ENCODE measurements at places on chromosomes 7 and 10.

GRCh38 chr10:78337646-78338391 lies 304.2 kb downstream of the RPS24 start:
- DNase-seq = no peak

GRCh38 chr7:87599336-87599735 lies 1.3 kb downstream of the ABCB1 start:
- DNase-seq = peak; percentile 16

DNA sequence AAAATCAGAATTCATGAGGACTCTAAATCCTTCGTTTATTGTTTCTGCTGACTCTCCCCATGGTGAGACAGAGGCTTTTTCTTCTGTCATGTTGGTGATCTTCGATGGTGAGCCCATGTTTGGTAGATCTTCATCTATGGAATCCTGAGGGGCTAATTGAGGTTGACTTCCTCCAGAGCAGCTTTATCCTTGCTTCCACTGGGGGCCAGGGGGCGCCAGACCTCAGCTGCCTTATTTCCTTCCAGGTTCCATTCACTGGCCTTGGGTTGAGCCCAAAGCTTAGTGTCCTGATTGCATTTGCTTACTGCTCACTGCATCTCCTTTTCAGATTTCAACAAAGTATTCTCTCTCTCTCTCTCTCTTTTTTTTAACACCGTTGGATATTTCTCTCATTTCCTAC lies 80.7 kb downstream of the GCC1 start:
- DNase-seq = no peak

- DNase-seq = no peak
These were observed 41.4 kb downstream of the EPHB4 start for GRCh38 chr7:100785878-100786277.

DNA sequence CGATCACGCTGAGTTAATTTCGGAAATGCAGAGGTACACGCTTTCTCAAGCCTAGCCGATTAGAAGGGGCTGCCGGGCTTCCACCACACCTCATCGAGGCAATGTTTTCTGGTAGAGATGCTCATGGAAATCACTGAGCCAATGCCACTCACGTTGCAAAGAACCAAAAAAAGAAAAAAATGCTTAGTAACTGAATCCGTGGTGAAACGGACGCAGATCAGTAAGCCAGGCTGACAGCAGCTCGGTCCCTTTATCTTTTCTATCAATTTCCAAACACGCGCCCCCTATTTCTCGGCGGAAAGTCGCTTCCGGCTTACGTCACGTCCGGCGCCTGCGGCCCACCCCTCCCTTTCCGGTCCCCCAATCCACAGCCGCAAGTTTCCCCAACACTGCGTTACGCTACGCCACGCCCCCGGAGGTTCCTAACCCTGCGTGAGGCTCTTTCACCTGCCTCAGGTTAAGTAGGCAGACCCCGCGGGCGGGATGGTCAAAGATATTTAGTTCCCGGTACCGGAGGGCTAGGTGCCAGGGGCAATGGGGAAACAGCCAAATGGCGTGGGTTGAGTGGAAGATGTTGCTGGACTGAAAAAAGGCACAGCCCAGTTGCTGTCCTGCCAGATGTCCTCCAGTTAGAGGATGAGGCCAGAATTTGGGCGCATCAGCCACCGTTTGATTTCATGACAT lies at the start of gene NSUN6:
Gene NSUN6 (minus strand): TSS at position 264 of the 684 bp plus-strand sequence. CDS start 384 bp downstream, outside the sequence.
- peak; percentile 90 for DNase-seq

GRCh38 chr7:36522453-36523007 lies 132.9 kb downstream of the ANLN start:
- DNase-seq = no peak

DNA sequence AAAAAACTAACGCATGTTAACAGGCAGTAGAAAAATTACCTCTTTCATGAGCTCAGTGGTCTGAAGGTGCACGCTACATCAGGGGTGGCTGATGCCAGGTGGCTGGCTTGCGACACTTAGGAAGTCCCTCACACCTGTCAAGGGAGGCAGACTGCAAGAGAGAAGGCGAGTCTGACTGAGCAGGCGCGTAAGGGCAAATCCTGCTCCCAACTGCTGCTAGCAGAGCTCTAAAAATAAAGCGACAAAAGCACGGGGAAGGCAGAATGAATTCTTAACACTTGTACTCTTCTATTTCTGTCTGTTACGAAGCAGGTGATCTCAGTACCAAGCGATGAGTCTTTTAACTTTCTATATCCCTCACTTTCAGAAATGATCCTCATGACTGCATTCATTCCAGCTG lies 33.1 kb downstream of the CACNA2D1 start:
- DNase-seq = no peak

DNA sequence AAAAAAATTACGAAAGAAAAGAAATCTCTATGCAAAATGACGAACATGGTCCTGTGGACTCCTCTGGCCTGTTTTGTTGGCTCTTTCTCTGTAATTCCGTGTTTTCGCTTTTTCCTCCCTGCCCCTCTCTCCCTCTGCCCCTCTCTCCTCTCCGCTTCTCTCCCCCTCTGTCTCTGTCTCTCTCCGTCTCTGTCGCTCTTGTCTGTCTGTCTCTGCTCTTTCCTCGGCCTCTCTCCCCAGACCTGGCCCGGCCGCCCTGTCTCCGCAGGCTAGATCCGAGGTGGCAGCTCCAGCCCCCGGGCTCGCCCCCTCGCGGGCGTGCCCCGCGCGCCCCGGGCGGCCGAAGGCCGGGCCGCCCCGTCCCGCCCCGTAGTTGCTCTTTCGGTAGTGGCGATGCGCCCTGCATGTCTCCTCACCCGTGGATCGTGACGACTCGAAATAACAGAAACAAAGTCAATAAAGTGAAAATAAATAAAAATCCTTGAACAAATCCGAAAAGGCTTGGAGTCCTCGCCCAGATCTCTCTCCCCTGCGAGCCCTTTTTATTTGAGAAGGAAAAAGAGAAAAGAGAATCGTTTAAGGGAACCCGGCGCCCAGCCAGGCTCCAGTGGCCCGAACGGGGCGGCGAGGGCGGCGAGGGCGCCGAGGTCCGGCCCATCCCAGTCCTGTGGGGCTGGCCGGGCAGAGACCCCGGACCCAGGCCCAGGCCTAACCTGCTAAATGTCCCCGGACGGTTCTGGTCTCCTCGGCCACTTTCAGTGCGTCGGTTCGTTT lies 83.5 kb upstream of the SLF2 start:
- DNase-seq = no peak

- no peak for DNase-seq
These were observed 101.1 kb downstream of the PKD1L1 start for GRCh38 chr7:47847207-47847606.

DNA sequence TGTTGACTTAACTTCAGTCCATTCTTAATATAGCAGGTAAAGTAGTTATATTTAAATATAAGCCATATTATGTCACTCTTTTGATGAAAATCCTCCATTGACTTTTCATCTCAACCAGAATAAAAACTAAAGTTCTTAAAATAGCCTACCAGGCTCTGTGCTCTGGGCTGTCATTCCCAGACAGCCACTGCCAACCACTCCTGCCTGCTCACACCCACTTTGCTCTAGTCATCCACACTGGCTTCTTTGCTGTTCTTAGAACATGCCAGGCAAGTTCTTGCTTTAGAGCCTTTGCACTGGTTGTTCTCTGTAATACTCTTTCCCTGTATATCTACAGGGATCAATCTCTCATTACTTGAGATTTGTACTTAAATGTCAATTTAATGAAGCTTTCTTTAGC lies 80.6 kb downstream of the ZEB1 start:
- no peak for DNase-seq

GRCh38 chr10:11639849-11640764 lies 28.7 kb upstream of the USP6NL start:
- DNase-seq = no peak

DNA sequence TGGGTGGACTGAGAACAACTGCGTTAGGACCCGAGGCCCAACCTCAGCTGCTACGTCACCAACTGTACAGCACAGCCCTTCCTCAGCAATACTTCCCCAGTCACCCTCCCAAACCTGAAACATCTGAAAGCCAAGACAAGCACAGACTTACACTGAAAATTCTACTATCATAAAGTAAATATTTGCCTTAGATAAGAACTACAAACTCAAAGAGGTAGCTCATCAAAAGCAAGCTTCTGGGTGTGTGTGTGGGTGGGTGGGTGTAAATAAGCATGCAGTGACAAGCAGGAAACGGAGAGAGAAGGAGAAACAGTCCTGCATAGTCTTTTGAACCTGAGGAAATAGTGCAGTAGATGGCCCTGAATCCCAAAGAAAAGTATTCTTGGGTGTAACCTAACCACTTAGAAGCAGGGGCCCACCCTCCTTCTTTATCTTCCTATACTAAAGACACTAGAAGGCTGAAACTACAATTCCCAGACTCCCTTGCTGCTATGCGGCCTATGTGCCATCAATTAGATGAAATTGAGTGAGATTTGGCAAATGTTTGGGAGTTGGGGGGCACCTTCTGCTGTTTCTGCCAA lies 18.7 kb downstream of the SLC25A13 start:
- DNase-seq = no peak

DNA sequence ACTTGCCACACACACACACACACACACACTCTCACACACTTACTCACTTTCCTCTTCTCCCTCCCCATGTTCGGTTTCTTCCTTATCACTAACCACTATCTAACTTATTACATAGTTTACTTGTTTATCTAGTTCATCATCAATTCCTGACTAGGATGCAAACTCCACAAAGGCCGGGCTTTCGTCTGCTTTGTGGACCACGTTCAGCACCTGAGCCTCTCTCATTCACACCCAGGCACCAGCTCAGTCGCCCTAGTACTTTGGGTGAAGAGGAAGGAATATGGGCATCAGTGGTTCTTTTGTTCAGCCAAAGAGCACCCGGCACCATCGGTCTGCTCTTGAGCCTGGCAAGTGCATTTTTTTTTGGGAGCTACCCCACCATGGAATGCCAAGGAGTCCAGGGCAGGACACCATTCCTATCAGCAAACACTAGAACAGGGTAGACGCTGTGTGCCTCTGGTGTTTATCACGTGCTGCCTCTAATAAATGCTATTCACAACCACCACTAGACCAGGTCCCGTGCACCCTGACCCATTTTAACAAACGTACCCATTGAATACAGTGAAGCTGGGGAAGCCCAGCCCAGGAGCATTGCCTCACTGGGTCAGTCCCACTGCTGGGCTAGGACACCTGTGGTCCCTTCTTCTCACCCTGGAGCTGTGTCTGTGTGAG lies 2.2 kb downstream of the C10orf67 start:
- DNase-seq = no peak

GRCh38 chr7:490461-491291 lies 29.0 kb downstream of the PDGFA start:
- no peak for DNase-seq

GRCh38 chr10:26792758-26793495 lies 67.8 kb downstream of the ABI1 start:
- no peak for DNase-seq

- DNase-seq = no peak
These were observed 6.5 kb downstream of the GNB2 start for GRCh38 chr7:100679927-100680575.

GRCh38 chr10:75542084-75542483 lies 110.7 kb downstream of the LRMDA start:
- DNase-seq = no peak

DNA sequence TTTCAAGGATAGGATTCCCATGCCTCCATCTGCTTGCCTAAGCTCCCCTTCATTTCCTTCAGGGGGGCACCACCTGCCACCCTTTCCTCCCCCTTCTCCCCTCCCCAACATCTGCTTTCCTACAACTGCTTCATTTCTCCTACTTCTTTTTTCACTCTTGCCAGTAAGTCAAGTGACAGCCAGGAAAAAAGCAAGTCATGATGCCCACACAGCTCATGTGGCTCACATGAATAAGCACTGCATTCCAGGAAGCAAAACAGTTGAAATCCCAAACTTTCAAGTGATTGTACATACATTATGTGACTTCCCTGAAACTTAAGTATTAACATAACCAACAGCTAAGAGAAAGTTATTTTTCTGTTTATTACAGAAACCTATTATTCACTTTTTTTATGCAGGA lies 78.6 kb downstream of the TNS3 start:
- no peak for DNase-seq

GRCh38 chr10:80669485-80669884 lies 131.8 kb downstream of the SH2D4B start:
- no peak for DNase-seq

- no peak for DNase-seq
These were observed 3.3 kb downstream of the GRID1 start for GRCh38 chr10:86363184-86363832.

GRCh38 chr10:14040787-14041631 lies 289.7 kb downstream of the FRMD4A start:
- DNase-seq = no peak

DNA sequence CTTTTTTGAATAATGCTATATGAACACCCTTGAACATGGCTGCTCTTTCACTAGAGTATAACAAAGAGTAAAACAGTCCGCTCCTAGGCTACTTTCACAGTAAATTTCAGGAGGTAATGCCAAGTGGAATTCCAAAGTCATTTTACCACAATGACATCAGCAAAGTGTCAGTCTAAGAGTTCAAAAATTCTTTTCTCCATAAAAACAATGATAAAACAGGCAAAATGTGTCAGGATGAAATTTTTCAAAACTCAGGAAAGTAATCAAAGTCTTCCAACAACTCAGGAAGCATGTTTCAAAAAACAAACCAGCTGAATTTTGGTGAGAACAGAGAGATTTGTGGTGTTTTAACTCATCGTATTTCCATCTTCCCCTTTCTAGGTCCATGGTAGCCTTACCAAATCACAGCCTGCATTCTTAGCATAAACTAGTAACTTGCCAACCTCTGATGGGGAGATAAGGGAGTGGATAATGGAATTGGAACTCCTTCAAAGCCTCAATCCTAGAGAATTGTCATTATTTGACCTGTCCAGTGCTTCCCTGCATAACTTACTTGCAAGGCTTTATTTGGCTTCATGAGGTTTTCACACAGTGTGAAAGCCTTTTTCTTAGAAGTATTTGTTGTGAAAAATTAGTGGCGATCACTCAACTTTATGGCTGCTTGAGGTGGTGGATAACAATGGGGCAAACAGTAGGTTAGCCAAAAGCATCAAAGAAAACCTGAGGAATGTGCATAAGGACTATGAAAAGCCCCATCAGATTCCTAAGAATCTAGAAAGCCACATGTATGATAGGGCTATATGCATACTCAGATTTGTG lies 302.7 kb downstream of the HDAC9 start:
- DNase-seq = no peak

DNA sequence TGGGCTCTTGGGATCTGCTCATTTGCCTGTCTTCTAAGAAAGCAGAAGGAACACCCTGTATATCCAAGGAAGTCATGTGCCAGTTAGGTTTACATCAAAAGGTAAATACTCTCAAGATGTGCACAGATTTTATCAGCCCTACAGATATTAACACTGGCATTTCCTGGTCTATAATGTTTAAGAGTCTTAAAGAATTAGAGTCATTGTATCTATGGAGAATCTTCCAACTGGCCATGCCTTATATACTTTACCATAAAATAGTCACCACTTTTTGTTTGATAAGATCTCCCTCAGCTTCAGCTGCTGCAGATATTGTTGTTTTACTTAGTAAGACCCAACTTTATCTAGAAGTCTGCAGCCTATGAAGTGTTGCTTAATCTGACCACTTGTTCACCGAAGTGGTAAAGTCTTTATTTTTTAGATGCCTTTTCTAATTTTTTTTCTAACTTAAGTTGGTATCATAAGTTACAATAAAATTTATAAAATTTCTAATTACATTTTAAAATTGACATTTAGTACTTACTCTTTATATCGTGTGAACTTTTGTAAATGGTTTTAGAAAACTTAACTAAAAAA lies 58.5 kb downstream of the CPED1 start:
- no peak for DNase-seq

- no peak for DNase-seq
These were observed 12.7 kb upstream of the ATP6V0E2 start for GRCh38 chr7:149860821-149861727.

Data from stimulated activated CD8-positive, alpha-beta memory T cell treated with anti-CD3 and anti-CD28 coated beads, Interleukin-4, amount 100 ng/mL, for 1 hour (primary cell).